ENCODE measurements at places on chromosomes 5 and 9. TPM values are rescaled to one million over a fixed set of nuclear protein-coding genes. Genes with fewer than 3 reads are reported as not detected.

GRCh38 chr5:144033486-144033885 lies 137.0 kb downstream of the YIPF5 start:
- H3K4me1 ChIP-seq = no peaks in the 10 kb centered on the region
- H3K27ac ChIP-seq = no peak overlapping the region
- no peak overlapping the region for H3K4me3 ChIP-seq
- DNase-seq = no peak

GRCh38 chr5:25295067-25295466 lies 650.3 kb upstream of the CDH10 start:
- H3K27me3 ChIP-seq = no peaks in the 10 kb centered on the region
- H3K27ac ChIP-seq = no peak overlapping the region
- H3K4me1 ChIP-seq = no peaks in the 10 kb centered on the region
- no peak for DNase-seq
- H3K4me3 ChIP-seq = no peak overlapping the region
- no peaks in the 10 kb centered on the region for H3K36me3 ChIP-seq

DNA sequence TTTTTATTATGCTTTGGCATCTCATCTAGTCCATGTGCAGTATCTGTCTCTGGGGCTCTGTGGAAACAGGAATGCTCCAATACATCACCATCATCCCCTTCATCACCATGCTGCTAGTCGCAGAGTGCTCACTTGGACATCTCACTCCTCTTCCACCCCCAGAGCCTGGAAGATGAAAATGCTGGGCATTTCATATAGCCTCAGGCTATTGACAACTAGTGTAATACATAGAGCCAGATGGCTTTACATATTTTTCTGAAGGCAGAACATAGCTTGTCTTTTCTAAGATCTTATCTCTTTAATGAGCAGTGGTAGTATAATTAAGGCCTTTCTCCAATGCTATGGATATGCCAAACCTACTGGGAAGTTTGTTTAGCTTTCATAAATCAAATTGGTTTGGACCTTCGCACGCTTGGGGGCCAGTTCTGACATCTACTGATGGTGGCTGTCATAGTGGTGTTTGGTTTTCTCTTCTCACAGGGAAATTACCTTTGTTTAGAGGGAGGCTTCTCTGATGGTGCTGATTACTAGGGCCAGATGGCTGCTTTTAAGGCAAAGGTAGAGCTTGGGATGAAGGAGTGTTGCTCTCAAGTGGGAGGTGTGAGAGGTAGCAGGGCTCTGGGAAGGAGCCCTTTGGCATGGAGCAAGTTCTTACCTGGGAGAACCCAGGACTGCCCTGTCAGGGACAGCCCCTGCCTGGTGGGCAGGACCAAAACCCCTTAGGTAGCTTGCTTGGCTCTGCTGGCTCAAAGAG lies 63.1 kb upstream of the CXCL14 start:
- no peak for DNase-seq
- H3K27me3 ChIP-seq = peaks cover 17% of the 10 kb centered on the region
- no peaks in the 10 kb centered on the region for H3K4me1 ChIP-seq
- no peak overlapping the region for H3K4me3 ChIP-seq

Gene ENTPD2
- 0.15 TPM for total RNA-seq

- no peak overlapping the region for H3K4me3 ChIP-seq
- peaks cover 41% of the 10 kb centered on the region for H3K27me3 ChIP-seq
- H3K27ac ChIP-seq = no peak overlapping the region
- no peaks in the 10 kb centered on the region for H3K36me3 ChIP-seq
- no peak for DNase-seq
These were observed 88.6 kb upstream of the IFNE start for GRCh38 chr9:21570643-21571275.

- no peaks in the 10 kb centered on the region for H3K36me3 ChIP-seq
- H3K4me3 ChIP-seq = no peak overlapping the region
- DNase-seq = no peak
- H3K27ac ChIP-seq = no peak overlapping the region
These were observed 244.1 kb downstream of the ADGRV1 start for GRCh38 chr5:90802474-90803317.

DNA sequence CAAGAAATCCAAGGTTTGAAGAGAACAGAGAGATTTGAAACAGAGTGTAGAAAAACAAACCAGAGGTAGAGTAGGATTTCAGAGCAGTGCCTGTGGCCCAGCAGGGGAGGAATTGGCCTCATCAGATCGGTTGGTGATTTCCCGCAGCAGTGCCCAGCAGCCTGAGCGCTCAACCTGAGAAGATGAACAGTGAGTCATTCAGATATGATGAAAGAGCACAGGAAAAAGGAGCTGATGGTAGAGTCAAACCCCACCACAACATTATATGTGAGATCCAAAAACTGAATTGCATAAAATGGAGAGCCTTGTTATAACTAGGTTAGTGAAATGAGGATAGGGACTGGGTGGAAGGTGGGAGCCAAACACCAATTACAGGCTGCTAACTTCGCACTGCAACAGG lies 248.9 kb downstream of the PIK3R1 start:
- H3K27ac ChIP-seq = no peak overlapping the region
- no peaks in the 10 kb centered on the region for H3K36me3 ChIP-seq
- no peak overlapping the region for H3K4me3 ChIP-seq
- DNase-seq = peak; percentile 60

- DNase-seq = no peak
- no peaks in the 10 kb centered on the region for H3K4me1 ChIP-seq
- no peak overlapping the region for H3K4me3 ChIP-seq
- H3K36me3 ChIP-seq = no peaks in the 10 kb centered on the region
These were observed 424.8 kb downstream of the IRX1 start for GRCh38 chr5:4020400-4020799.

DNA sequence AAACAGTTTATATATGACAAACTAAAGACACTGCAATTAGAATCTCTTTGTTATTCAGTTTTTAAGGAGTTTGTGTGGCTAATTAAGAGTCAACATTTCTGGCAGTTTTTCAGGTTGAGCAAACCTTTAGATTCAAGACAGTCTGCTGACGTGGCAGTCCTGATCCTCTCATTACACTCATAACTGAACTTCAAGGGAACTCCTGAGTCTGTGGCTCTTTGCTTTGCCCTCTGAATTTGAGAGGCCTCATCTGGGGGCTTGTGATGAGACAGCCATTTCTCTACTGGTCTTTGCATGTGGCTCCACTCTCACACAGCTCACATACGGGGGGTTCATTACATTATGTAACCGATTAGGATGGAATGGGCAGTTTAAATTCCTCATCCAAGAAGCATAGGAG lies 182.9 kb upstream of the MEF2C start:
- no peak overlapping the region for H3K4me3 ChIP-seq
- H3K27ac ChIP-seq = no peak overlapping the region
- H3K36me3 ChIP-seq = no peaks in the 10 kb centered on the region
- H3K27me3 ChIP-seq = no peaks in the 10 kb centered on the region

GRCh38 chr5:90289837-90290236 lies 119.7 kb downstream of the CETN3 start:
- H3K4me1 ChIP-seq = no peaks in the 10 kb centered on the region
- H3K36me3 ChIP-seq = no peaks in the 10 kb centered on the region
- no peak overlapping the region for H3K27ac ChIP-seq
- H3K27me3 ChIP-seq = no peaks in the 10 kb centered on the region
- H3K4me3 ChIP-seq = no peak overlapping the region

Gene SLIT3
- total RNA-seq = not detected

GRCh38 chr5:87079219-87079618 lies 188.5 kb upstream of the RASA1 start:
- peaks cover 12% of the 10 kb centered on the region for H3K36me3 ChIP-seq
- DNase-seq = peak; percentile 21
- peaks cover 67% of the 10 kb centered on the region for H3K4me1 ChIP-seq
- H3K27me3 ChIP-seq = no peaks in the 10 kb centered on the region
- H3K27ac ChIP-seq = no peak overlapping the region

DNA sequence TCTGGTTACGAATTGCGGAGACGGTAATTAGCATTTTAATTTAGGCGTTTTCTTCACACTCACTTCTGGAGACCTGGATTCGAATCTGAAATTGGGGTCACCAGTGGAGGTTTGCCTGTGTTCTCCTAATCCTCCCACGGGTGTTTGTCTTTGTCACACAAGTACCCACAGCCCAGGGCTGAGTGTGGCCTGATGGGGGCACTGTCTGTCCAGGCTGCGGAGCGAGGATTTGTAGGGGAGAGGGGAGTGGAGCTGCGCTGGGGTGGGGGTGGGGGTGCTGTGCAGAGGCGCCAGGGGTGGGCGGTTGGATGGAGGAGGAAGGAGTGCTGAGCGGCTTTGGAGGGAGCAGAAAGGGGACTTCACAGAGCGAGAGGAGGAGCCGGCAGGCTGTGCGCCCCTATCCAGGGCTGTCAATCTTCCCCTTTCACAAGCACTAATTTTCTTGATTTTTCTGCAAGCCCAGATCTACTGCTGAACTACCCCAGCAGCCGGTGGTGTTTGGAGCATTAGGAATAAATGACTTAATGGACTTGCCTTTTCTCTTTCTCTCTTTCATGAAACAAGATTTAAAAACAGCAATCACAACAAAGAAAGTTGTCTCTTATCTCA lies 53.1 kb downstream of the TSPAN17 start:
- H3K36me3 ChIP-seq = no peaks in the 10 kb centered on the region
- peaks cover 44% of the 10 kb centered on the region for H3K27me3 ChIP-seq
- no peak overlapping the region for H3K27ac ChIP-seq
- no peak for DNase-seq

DNA sequence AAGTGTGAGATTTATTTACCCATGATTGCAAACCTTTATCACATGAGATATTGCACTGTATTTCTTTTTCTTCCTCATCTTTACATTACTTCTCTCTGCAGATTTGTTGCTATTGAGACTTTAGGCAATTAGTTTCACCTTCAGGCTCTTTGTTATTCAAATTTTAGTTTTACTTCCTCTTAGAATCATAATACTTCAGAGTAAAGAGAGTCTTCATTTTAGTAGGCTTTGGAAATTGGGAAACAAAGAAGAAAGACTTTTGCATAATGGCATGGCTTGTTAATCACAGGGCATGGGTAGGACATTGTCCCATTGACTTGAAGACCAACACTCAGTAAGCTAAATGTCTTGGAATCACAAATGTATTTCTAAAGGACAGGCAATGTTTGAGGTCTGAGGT lies 1.2 kb upstream of the PCDHGA5 start:
- peaks cover 2% of the 10 kb centered on the region for H3K4me1 ChIP-seq
- no peak for DNase-seq
- peaks cover 60% of the 10 kb centered on the region for H3K27me3 ChIP-seq
- H3K27ac ChIP-seq = no peak overlapping the region
- H3K36me3 ChIP-seq = peaks cover 18% of the 10 kb centered on the region
- no peak overlapping the region for H3K4me3 ChIP-seq

- H3K27ac ChIP-seq = no peak overlapping the region
- no peak overlapping the region for H3K4me3 ChIP-seq
- H3K4me1 ChIP-seq = peaks cover 46% of the 10 kb centered on the region
- H3K27me3 ChIP-seq = peaks cover 9% of the 10 kb centered on the region
- DNase-seq = no peak
- H3K36me3 ChIP-seq = no peaks in the 10 kb centered on the region
These were observed 49.6 kb downstream of the IL31RA start for GRCh38 chr5:55900776-55901175.

- no peaks in the 10 kb centered on the region for H3K36me3 ChIP-seq
- no peak for DNase-seq
- no peak overlapping the region for H3K27ac ChIP-seq
These were observed 533.1 kb downstream of the NTRK2 start for GRCh38 chr9:85202596-85202995.

GRCh38 chr9:126500600-126501382 lies 112.9 kb upstream of the LMX1B start:
- H3K36me3 ChIP-seq = no peaks in the 10 kb centered on the region
- H3K27me3 ChIP-seq = peaks cover 13% of the 10 kb centered on the region
- DNase-seq = peak; percentile 70
- no peak overlapping the region for H3K4me3 ChIP-seq

Gene FAM200C
- total RNA-seq = 1.0 TPM

GRCh38 chr9:93294011-93294410 lies 110.1 kb downstream of the WNK2 start:
- H3K36me3 ChIP-seq = no peaks in the 10 kb centered on the region
- peaks cover 7% of the 10 kb centered on the region for H3K4me1 ChIP-seq
- H3K4me3 ChIP-seq = no peak overlapping the region

Measured in activated CD4-positive, alpha-beta memory T cell treated with anti-CD3 and anti-CD28 coated beads, Interleukin-2, amount 10 ng/mL, durations not matched to agents 7 days and 5 days (primary cell).